HFFc6 (cell line): ENCODE measurements at places on chromosomes 1 and 21.
A peak's percentile ranks its signal among the peaks of the same experiment; 100 is the strongest.

DNA sequence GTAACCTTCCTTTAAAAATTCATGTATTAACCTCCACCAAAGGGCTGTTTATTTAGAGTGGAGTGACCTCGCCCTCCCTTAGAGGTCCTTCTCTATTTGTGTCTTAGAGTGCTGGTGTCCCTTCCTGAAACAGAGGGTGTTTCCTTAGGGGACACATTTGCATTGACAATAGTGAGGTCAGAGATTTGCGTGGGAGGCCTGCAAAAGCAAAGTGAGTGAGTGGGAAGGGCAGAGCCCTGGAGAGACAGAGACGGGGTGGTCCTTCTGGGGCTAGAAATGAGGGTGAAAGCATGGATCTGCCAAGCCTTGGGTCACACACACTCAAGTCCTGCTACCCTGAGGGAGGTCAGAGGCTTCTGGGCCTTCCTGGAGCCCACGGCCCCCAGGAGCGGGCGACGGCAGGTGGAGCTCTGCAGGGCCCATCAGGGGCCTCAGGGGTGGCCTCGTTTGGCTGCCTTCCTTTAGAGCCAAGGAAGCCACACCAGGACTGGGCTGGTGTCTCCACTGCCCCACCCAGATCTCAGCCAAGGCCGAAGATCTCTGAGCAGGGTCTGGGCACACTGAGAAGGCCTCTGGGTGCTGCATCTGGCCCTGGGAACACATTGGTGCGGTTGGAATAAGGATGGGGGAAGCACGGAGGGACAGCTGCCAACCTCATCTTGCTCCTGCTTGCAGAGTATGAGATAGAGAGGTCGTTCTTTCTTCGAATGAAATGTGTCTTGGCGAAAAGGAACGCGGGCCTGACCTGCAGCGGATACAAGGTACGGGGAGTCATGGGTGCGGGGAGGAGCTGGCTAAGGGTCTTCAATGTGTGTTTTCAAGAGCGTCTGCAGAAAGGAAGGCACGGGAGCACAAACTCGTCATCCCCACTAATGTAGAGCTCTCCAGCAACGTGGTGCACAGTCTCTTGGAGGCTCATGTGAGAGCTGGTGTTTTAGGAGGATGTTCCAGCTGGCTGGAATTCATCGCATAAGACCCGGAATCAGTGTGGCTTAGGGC, 23.8 kb downstream of the SIM2 start:
- no peak for DNase-seq

DNA sequence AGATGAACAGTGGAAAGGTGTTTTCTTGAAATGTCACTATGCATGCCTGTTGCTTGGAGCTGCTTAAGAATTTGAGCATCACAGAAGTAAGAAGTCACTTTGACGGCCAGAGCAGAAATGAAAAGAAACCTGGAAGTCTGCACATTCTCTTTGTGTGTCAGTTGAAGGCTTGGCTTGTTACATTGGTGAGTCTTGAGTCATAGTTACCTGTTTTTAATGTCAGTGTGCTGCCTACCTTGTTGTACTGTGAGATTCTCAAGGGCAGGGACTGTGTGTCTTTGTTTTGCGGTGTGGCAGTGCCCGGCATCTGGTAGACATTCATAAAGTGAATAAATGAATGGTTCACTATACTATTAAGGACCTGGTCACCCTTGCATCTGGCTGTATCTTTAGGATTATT, 9.9 kb downstream of the OTUD3 start:
- DNase-seq = no peak

- no peak for DNase-seq
Measured at GRCh38 chr1:154466206-154466605, 35.8 kb upstream of the TDRD10 start.

DNA sequence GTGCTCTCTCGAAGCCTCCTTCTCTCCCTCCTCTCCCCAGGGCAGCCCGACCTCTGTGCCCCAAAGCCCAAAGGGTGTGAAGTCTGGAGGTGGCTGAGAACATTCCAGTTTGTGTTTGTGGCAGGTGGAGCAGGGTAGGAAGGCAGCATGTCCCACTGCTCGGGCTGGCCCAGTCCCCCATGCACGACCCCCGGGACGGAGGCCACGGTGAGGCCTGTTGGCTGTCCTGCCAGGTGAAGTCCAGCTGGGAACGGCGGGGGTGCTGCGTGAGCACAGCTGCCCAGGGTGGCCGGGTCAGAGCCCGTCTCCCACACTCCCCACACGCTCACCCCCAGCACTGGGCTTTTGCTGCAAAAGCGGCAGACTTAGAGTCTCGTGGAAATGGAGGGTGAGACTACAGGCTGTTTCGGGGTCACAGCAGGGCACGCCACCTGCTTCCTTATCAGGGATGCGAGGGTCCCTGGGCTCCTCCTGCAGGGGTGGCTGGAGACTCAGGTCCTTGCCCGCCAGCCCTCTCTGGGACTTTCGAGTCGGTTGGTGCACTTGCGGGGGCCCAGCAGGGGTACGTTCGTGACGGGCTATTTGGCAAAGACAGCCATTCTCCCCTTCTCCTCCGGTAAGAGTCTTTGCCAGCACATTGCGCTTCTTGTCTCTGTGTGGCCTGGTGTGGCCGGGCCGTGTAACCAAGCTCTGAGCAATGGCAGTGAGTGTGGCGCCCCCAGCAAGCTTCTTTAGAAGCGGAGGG, 40.3 kb downstream of the MORN1 start:
- DNase-seq = no peak

GRCh38 chr1:1956101-1956500, 37.0 kb upstream of the TMEM52 start:
- no peak for DNase-seq

- no peak for DNase-seq
Measured at GRCh38 chr1:27966402-27967105, 6.8 kb downstream of the XKR8 start.

DNA sequence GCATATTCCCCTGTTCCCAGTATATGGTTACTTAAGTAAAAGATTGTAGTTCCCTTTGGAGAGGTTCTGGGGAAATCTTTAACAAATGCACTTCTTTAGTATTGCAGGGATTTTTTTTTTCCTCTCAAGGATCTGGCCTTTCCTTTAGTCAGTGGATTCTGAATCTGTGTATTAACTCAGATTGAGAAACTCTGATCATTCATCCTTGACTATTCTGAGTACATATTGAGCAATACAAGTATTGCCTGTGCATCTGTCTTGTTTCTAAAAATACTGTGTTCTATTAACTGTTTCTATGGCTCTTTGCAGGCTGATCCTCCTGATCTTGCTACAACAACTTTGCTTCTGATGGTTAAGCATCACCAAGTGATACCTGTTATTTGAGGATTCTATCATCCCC, 67.8 kb upstream of the FGGY start:
- no peak for DNase-seq

- DNase-seq = peak; percentile 90
Measured at GRCh38 chr1:145823565-145824498, at the start of the genes POLR3C and RNF115. Gene POLR3C, plus strand, starts transcription at chr1:145824200. Its CDS starts 1,577 bp downstream, at chr1:145825777. Gene RNF115, minus strand, starts transcription at chr1:145824095. Its CDS starts 222 bp downstream, at chr1:145823873.

DNA sequence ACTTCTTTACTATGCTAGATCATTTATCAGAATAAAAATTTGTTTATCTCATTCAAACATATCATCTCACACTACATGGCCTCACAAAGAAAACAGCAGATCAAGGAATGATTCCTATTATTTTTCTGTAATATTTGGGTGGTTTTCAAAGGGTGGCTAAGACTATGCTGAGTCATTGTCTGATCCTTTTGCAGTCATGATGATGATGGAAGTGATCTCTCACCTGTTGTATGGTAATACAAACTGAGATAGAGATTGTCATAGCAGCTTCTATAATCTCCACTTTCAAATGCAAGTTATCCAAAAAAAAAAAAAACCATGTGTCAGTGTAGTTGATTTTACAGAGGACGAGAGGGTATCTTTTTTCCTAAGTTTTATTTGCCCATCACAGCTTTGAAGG, 37.2 kb upstream of the GBP5 start:
- no peak for DNase-seq

DNA sequence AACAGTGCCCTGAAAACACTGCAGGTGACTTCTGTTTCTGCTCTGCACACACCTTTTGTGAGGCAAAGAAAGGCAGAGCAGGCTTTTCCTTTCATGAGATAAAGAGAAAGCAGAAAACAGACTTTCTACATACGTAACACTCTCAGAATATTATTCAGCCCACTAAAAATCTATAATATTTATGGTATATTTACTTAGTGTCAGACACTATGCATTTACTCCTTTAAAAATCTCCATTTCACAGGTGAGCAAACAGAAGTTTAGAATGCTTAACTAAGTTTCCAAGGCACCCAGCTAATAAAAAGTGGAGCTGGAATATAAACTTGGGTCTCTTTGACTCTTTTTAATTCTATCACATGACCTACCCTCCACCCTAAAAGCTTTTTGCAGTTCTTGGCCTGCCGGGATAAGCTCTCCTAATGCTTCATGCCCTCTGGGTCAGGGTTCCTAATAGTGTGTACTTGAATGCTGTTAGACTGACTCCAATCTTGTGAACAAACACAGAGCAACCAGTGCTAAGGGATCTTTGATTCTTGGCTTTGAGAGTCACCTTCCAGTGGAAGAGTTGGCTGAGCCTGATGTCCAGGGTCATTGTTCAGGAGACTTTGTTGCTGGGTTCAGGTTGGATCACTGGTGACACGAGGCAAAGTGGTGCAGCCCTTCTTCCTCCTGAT, 27.2 kb downstream of the PROK1 start:
- no peak for DNase-seq

- DNase-seq = no peak
Measured at GRCh38 chr1:3541465-3541864, 69.8 kb downstream of the MEGF6 start.

- no peak for DNase-seq
Measured at GRCh38 chr1:30447080-30447479, 276.3 kb downstream of the MATN1 start.

DNA sequence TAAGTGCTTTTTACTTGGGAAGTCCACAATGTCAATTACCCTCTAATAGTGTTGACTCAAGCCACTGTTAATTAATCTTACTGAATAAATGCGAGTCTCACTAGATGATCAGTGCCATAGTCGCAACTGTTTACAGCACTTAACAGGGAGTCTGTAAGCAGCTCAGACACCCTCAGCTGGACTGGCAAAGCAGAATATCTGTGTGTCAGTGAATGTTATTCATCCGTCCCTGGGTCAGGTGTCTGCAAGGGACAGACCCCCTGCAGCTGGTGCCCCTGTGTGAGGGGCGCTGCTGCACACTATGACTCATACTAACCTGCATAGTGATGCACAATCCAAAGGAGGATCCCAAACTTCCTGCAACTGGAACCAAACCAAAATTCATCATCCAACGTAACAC, 306.5 kb downstream of the HHIPL2 start:
- no peak for DNase-seq

GRCh38 chr1:224637515-224637914, 21.4 kb downstream of the CNIH3 start:
- DNase-seq = peak; percentile 98

DNA sequence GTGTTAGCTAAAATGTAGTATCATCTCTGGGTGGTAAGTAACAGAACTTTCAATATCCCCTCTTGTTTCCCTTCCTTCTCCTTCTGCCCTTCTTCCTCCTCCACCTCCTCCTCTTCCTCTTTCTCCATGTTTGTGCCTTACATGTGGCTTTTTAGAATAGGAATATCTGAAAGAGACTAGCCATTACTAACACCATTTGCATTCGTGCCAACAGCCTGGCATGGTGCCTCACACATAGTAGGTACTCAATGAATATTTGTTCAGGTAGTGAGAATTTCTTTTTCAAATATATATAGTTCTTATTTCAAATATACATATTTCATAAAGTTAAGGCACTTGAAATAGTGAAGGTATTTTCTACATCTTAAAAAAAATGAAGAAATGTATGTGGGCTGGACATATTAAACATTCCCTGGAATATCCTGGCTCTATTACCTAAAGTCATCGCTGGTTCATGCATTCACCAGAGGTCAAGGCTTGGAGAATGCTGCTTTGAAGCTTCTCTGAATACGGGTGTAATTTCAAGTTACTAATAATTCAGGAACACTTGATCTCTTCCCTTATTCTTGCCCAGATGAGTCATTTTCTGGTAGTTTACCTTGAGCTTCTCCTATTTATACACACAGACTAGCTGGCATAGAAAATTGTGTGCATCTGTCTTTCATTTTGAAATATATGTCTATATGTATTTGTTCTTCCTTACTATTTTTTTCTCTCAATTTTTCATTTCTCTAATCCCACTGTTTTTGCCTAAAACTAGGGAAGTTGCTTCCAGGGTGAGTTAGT, 319.4 kb downstream of the TGFB2 start:
- peak; percentile 24 for DNase-seq

DNA sequence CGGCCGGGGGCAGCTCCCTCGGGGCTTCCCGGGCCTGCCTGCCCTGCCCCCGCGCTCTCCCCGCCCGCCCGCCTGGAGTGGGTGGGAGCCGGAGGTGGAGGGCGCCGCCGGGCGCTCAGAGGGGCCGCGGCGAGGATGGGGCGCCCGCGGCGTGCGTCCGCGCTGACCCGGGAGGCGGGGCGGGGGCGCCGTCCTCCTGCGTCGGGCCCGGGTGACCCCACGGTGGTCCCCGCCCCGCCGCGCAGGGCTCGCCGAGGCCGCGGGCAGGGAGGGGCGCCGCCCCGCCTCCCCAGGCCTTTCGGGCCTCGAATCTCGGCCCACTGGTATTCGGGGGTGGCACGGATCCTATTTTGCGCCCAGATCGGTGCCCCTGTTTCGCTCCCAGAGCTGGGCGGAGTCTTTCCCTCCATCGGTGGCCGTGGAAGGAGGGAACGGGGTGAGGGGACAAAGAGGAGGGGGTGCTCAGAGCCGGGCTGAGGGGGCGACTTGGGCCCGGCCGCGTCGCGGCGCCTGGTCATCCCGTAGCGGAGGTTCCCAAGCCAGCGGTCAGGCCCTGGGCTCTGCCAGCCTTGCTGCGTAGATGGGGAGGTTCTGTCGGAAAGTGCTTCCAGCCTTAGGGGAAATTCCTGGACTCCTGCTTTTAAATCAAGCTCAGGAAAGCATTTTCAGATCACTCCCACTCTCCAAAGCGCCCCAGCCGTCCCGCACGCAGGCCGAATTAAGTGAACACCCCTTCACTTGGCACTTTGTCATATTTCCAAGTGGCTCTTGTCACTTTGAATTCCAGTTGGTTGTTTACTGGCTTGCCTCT, 545 bp downstream of the PATJ start:
- peak; percentile 56 for DNase-seq

DNA sequence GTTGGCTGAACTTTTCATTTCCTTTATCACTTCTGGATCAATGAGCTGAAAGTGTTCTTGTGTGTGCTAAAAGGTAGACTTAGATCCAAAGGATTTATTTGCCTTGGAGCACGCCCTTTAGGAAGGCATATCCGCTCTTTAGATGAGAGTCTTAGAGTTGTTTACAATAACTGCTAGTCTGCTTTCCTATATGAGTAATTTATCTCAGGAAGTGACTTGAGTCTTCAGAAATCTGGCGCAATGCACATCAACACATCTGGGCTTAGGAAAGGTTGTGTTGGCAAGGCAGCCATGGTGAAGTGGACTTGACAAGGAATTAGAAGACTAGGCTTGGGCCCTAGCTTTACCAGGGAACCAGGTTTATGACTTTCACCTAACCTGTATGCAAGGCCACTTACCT, 204.1 kb upstream of the PTGFR start:
- peak; percentile 32 for DNase-seq

DNA sequence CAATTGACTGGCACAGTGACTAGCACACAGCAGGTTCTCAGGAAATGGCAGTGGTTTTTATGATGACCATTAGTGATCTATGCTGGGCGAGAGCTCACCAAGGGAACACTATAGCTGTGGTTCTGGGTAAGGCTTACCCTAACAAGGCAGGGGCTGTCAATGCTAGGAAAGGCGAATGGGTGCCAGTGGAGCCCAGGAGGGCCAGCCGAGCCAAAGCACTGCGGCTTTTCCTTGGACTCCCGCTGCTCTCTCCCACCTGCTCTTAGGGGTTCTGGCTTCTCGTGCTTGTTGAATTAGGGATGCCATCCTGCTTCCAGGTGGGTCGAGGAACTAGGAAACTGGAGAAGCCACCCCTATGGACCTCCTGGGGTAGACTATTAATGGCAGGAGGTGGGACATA, 10.0 kb upstream of the A3GALT2 start:
- DNase-seq = no peak
